ENCODE measurements at places on chromosomes 3 and 15.
A peak's percentile ranks its signal among the peaks of the same experiment; 100 is the strongest.

DNA sequence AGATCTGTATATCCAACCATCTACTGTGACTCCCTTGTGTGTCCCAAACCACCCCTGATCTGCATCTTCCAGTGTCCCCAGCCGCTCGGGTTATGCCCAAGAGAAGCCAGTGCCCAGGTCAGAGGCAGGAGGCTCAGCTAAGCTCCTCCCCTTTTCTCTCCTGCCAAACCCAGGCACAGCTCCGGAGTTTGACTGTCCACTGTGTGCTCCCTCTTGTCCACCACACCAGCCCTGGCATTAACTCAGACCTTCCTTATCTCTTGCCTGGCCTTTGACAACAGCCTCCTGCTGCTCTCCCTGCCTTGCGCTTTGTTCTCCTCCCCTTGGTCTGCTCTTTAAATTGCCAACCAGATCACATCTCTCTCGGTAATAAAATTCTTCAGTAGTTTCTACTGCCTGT, 39.3 kb downstream of the DGKG start:
- DNase-seq: no peak

GRCh38 chr15:45168751-45169551, 18.8 kb downstream of the SHF start:
- DNase-seq: no peak

DNA sequence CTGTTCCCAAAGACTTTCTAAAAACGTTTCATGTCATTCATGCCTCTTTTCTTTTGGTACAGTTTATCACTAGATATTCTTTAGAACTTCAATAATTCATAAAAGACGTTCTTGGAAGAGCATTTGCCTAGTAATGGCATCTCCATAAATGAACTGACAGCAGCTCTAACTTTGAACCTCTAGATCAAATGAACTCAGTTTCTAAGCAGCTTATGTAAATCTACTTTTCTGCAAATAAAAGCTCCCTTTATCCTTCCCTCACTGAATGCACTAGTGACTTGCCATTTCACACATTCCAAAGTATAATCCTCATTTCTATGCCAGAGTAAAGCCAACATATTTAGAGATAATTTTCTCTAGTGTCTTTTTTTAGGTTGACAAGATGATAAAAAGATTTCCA, 85.2 kb downstream of the ZMAT3 start:
- no peak for DNase-seq

GRCh38 chr3:59467476-59467875, 417.7 kb upstream of the CFAP20DC start:
- DNase-seq: no peak

GRCh38 chr3:139930211-139930610, 4.8 kb upstream of the CLSTN2 start:
- no peak for DNase-seq

- DNase-seq: peak; percentile 80
Measured at GRCh38 chr3:128077202-128077624, 25.0 kb downstream of the SEC61A1 start.

DNA sequence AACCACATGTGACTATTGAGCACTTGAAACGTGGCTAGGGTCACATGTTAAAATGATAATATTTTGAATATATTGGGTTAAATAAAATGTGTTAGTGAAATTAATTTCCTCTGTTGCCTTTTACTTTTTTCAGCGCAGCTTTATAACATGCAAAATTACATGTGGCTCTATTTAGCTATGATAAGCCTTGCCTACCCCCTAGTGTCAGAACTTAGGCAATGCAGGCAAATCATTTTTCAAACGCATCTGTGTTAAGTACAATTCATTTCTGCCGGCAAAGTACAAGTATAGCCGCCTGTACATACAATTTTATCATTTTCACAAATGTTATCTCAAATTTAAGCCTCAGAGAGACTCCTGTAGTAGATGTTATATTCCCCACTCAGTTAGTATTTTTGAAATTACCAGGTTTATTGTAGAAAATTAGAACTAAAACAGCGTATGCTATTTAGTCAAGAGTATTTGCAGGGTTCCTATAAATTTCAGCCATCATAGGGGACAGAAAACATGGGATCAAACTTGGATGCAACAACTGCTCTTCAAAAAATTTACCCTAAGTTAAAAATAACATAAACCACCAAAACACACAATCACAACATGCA, 56.1 kb downstream of the TAFA4 start:
- peak; percentile 64 for DNase-seq
